ENCODE measurements at places on chromosomes 2 and 18. TPM values are rescaled to one million over a fixed set of nuclear protein-coding genes. Genes with fewer than 3 reads are reported as not detected.

The ASAP2 gene
- total RNA-seq: 66.1 TPM

The SLC14A1 gene
- 0.34 TPM for total RNA-seq

The FNDC4 gene
- total RNA-seq: 25.9 TPM

The TXNDC9 gene
- 74.7 TPM for total RNA-seq

The AQP12B gene
- total RNA-seq: not detected

The TMEM182 gene
- 4.0 TPM for total RNA-seq

The ATP5F1A gene
- total RNA-seq: 607 TPM

The REG1B gene
- not detected for total RNA-seq

The WNT10A gene
- total RNA-seq: 0.06 TPM

The ACMSD gene
- not detected for total RNA-seq

The VIL1 gene
- not detected for total RNA-seq

The SPEG gene
- total RNA-seq: 41.5 TPM

The ATF2 gene
- 35.5 TPM for total RNA-seq

The APLF gene
- 3.4 TPM for total RNA-seq

The ESPNL gene
- 14.2 TPM for total RNA-seq

The HOXD12 gene
- not detected for total RNA-seq

The LAMA1 gene
- 1.4 TPM for total RNA-seq

The VAMP5 gene
- total RNA-seq: 146 TPM

The DES gene
- total RNA-seq: 863 TPM

The GDF7 gene
- not detected for total RNA-seq

The C2orf66 gene
- 0.32 TPM for total RNA-seq

The DSG3 gene
- not detected for total RNA-seq

The ITPRIPL1 gene
- total RNA-seq: 0.83 TPM

The PJVK gene
- total RNA-seq: 2.1 TPM

The SRD5A2 gene
- not detected for total RNA-seq

The CACNB4 gene
- 0.11 TPM for total RNA-seq

The AGXT gene
- total RNA-seq: not detected

The BZW1 gene
- total RNA-seq: 407 TPM

The ETAA1 gene
- total RNA-seq: 30.5 TPM

The KLHL30 gene
- 0.96 TPM for total RNA-seq

The GCKR gene
- total RNA-seq: 0.11 TPM

The SLC66A3 gene
- 55.9 TPM for total RNA-seq

The L3MBTL4 gene
- not detected for total RNA-seq

Measured in LHCN-M2 (cell line).